ENCODE measurements at places on chromosomes 6 and 20.

GRCh38 chr6:73519926-73520687 is 725 bp downstream of the EEF1A1 start:
- DNase-seq: peak; percentile 79

GRCh38 chr20:48797275-48797825 is 30.4 kb downstream of the PREX1 start:
- peak; percentile 42 for DNase-seq

GRCh38 chr6:12013307-12013719 is 1.2 kb downstream of the HIVEP1 start:
- no peak for DNase-seq

GRCh38 chr20:64158346-64159285 is 5.6 kb upstream of the MYT1 start:
- DNase-seq: no peak

GRCh38 chr6:133040803-133041419 is 200.2 kb upstream of the EYA4 start:
- DNase-seq: no peak

DNA sequence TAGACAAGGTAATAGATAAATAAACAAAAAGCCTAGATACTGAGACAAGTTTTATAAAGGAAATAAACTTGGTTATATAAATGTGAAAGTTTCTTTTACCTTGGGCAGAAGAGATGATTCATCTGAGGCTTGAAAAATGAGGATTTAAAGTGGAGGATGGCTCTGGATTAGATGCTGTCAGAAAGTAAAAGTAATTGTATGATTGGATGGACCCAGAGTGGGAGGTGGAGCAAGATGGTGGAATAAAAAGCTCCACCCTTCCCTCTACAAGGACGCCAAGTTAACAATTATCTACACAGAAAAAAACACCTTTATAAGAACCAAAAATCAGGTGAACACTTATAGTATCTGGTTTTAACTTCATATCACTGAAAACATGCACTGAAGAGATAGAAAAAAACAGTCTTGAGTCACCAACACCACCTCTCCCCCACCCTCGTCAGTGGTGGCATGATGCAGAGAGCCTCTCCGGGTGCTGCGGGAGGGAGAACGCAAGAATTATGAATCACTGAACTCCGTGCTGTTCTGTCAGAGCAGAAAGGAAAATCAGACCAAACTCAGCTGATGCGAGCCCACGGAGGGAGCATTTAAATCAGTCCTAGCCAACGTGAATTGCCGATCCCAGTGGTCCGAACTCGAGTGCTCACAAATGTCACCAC is 84.7 kb upstream of the GJE1 start:
- no peak for DNase-seq

DNA sequence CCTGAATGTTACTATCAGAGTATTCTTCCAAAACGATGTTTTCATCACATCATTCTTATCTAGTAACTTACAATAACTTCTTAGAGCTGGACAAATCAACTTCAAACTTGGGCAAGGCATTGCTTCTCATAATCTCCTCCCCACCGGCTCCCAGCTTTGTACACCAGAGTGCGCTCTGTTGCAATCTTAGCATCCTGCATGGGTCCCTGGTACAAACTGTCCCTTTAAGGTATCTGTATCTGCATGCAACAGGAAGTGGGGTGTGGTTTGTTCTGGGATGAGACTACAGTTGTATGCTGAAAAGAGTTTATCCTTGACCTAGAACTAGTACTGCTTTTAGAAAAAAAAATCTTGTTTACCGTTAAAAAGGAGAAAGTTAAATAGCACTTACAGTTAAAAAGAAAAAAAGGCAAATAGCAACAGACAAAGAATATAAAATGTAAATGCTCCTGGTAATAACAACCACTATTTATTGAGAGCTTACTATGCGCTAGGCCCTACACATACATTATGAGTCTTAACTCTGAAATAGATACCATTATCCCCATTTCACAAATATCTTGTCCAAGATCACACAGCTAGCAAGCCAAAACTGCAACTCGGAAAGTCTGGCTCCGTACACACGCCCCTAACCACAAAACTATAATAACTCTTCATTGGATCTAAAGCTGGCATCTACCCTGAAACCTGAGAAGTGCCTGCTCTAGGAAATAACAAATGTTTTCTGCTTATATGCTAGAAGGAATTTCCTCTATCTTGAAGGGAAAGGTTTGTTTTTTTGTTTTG is 9.8 kb upstream of the HECA start:
- DNase-seq: peak; percentile 70

GRCh38 chr20:62624325-62624690 is 18.0 kb upstream of the SLCO4A1 start:
- DNase-seq: peak; percentile 75

GRCh38 chr20:64049060-64049877 is at the start of gene SOX18:
Gene SOX18, minus strand, starts transcription at chr20:64049639. Its CDS starts 123 bp downstream, at chr20:64049516.
- no peak for DNase-seq

GRCh38 chr6:49676671-49677281 is 36.6 kb downstream of the CRISP2 start:
- no peak for DNase-seq

DNA sequence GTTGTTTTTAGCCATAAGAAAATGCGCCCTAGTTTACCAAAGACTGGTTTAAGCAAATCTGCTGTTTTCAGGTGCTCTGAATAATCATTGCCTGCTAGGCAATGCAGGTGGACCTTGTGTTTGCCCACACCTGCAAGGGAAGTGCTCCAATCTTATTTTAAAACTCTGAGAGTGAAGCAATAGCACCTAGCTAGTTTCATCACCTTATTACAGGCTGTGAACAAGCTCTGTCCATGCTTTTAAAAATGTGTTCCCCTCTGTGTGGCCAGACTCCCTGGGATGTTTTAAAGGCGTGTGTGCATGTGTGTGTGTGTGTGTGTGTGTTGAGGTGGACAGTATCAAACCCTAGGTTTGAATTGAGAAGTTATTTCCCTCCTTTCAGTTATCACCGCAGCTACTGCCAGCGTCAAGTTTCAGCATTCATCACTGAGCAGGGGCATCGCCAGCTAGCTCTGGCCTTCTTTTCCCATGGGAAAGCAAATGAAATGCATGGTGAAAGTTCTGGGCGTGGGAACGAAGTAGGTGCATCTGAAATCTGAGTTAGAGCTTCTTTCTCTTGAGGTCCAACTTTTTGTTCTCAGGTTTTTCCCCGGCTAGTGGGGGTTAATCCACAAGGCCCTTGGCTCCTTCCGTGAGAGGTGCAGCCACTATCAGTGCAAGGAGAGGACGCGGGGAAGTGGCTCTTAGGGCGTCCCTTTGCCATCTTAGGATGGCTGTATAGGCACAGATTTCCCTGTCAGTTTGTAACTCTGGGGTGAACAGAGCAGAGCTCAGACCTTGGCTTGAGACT is 30.8 kb downstream of the DUSP22 start:
- no peak for DNase-seq

DNA sequence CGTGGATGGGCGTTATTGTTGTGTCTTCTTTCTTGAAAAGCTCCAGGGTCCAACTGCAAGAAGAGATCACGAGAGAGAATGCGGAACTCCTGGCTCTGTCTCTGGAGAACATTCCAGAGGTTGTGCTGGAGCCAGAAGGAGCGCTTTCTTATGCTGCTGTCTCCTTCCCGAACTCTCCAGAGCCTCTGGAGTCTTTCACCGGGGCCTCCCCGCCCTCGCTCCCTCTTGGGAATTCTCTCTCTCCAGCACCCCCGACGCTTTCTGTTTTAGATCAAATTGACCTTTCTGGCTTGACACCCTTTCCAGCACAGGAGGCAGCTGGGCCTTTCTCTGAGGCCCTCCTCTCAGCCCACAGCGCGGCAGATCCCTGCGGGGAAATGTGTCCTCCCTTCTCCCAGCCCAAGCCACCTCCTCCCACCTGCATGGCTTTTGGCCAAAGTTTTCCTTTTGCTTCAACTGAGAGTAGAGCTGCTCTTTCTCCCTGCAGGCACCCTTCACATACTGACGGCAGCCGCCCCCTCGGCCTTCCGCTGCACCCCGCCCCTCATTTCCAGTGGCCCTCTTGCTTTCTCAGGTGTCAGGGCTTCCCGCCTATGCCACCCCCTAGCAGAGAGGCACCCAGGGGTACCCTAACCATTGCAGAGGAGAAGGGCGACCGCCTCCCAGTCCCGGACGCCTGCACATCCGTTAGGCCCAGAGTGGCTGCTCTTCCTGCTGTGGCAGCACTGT is 6.6 kb upstream of the CCR6 start:
- DNase-seq: no peak

- no peak for DNase-seq
Measured at GRCh38 chr20:4962241-4962855, 39.0 kb downstream of the SLC23A2 start.

DNA sequence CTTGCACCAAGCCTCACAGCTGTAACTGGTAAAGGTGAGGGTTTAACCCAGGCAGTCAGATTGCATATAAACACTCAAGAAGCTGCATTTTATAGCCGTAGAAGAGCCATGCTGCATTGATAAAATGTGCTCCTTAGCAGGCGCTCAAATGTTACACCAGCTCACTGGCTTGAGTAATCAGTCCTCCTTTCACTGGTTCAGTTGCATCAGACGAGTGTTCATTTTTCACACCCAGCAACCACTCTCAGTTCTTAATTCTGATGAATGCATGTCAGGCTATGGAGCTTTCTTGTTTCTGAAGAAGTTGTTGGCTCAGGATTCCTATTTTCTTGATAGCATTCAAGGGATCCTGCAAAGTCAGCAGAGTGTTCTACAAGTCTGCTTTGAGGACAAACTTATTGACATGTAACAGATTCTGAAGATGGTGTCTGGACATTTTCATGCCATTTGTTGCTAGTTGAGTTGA is 198.3 kb downstream of the PLCB1 start:
- DNase-seq: no peak

DNA sequence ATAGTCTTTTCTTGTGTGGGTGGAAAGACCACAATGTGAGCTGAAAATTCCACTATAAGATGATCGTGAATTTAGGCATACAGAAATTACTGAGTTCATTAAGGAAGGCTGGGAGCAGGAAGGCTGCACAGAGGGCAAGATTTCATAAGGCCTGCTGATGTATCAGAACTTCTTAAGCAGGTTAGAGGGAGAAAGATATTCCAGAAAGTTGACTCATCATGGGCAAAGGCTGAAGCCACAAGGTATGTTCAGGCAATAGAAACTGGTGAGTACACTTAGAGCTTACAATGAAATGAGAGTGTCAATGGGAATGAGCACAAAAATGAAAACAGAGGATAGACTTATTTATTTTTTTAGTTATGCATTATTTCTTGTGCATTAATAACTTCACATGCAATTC is 618.6 kb downstream of the CBLN4 start:
- no peak for DNase-seq

GRCh38 chr20:507761-508332 is 35.7 kb downstream of the CSNK2A1 start:
- no peak for DNase-seq

Data from left colon (tissue), 2 donors.